ENCODE measurements at places on chromosomes 5 and 9.

DNA sequence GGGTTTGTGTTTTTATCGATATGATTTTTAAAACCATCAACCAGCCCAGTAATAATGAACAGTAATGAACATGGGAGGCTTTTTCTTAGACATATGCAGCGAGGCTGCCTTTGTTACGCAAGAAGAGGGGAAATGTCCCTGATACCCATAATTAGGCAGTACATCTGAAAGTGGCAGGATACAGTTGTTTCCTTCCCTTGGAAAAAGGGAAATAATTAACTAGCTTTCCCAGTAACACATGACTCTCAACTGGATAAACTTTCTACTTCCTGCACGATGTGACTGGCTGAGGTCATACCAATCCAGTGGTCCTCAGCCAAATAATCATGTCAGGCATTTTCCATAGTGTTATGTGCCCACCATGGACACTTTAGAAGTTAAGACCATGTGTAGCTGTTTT lies 431.6 kb upstream of the C9orf72 start:
- no peak for DNase-seq

DNA sequence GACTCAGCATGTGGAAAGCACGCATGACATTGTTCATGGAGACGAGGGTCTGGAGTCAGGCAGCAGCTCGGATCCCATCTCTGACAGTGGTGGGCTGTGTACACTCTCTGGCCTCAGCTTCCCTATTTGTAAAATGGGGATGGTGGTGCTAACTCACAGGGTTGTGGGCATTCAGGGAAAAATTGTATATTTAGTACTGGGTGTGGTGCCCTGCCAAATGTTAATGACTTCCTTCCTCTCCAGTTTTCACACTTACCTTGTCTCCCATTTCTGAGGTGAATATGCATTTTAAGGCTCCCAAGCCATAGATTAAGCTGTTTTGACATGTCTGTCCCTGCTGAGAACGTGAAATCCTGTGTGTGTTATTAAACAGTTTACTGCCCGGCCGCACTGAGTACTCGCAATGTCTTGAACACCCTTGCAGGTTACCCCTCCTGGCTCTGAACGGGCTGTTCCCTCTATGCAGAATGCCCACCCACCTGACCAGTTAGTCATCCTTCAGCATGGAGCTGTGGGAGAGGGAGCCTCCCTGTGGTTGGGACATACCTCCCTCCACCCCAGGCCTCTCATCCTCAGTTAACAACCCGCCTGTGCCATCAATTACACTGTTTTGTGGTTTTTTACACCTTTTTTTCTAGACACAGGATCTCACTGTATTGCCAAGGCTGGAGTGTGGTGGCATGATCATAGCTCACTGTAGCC lies 25.8 kb downstream of the TJP2 start:
- no peak for DNase-seq

- no peak for DNase-seq
Observed at GRCh38 chr9:116673375-116673774, 13.7 kb upstream of the TRIM32 start.

GRCh38 chr9:70428781-70429180 lies 14.3 kb upstream of the KLF9 start:
- no peak for DNase-seq

DNA sequence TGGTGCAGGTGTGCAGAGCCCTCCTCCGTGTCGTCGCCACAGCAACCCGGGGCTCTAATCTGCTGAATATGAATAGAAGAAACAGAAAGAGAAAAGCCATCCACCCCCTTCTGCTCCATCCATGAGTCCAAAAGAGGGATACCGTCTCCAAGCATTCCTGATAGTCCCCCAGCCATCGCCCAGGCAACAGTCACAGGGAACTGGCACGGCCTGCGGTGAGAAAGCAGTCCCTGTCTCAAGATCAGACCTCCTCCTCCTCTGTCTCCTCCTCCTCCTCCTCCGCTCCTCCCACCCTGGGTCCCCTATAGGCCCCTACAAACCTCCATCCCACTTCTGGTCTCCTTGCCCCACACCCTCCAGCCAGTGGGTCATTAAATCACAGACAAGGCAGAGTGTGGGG lies 308.1 kb upstream of the MPDZ start:
- no peak for DNase-seq

DNA sequence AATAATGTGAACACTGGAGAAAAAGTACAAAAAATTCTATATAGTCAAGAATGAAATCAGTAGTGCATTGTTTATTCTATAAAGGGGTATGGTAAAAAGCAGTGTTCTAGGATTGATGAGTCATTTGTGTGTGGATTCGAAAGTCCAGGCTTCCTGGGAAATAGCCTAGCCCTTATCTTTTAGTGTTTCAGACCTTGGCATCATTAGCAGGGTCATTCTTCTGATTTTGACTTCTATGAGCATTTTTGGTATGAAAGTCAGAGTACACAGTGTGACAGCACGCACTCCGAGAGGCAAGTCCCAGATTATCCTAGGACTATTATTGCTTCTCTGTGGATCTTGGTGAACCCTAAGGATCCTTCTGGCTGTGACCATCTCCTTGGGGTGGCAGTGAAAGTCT lies 16.9 kb downstream of the PCSK5 start:
- no peak for DNase-seq

- DNase-seq: peak; percentile 39
Observed at GRCh38 chr5:472076-472655, 29.2 kb downstream of the EXOC3 start.

DNA sequence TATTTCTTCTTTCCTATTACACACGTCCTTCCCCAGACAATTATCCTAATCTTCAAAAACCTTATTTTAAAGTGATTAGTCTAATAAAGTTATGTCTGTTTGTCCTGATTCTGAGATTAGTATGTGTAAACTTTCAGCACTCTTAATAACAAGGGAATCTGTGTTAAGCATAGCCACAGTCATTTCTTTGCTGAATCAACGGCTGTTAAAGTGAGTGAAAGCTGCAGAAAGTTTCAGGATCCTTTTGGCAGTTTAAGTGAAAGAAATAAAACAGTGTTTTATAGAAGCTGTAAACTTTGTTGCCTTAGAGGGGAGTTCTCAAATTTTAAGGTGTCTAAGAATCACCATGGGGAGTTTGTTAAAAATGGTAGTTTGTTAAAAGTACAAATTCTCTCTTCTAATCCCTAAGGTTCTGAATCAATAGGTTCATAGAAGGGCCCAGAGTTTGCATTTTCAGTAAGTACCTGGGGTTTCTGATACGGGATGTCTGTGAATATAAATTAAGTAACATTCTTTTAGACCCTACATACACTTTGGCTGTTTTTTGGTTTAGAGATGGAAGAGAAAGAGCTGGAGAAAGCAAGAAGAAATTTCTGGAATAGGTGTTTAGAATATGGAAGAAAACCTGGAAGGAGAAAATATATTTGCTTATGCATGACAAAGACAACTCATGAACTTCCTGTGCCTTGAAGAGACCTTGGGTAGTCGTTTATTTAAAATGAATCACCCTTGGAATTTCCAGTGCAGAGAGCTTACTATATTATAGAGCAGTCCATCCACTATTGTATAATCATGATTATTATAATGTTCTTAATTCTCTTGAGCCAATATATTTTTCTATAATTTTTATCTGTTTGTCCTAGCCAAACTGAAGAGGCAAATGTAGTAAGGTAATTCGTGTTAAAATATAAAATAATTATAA lies 45.7 kb downstream of the SCAMP1 start:
- no peak for DNase-seq

DNA sequence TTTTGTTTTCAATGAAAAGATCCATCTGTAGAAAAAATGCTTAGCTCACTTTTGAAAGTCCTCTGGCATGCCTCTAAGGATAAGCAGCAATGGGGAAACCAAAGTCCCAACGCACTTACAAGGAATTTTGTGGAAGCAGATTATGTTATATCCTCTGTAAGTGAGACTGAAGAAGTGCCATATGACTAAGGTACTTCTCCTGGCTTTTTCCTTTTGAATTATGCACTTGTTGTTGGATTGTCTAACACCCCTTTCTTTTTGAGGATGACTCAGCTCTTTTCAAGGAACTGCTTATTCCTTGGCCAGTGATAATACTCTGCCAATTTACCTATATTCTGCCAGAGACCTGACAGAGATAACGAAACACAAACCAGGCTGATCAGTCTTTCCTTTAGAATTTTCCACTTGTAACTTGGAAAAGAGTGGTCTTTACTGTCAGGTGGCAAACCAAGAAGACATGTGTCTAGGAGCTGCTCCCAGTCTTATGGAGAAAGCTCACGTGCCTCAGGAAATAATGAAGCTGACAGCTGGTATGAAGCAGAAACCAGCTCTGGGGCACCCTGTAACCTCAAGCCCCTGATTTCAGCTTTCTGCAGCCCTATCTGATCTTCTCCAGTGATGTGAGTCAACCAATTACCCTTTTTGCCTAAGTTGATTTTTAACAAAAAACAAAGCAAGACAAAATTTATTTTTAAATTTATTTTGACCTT lies 290.8 kb upstream of the FBXL7 start:
- DNase-seq: no peak

DNA sequence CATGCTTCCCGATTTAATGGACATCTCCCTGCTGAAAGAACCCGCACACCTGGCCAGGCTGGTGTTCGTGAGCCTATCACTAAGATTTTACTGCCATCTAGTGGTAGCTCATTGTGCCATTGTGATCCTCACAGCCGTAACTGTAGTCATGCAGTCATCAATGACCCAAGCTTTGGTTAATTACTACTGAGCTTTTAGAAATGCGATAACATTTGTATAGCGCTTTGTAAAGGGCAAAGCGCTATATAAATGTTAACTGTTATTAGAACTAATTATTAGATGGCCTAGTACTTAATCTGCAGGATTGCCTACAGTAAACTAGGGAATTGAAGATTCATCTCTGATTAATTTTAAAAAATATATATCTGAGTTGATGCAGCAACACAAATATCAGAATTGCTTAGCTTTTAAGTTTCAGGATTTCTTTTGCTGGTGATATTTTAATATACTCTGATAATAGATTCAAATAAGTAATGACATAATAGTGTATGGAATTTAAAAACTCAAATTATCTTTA lies 90.2 kb downstream of the HACD4 start:
- peak; percentile 8 for DNase-seq

DNA sequence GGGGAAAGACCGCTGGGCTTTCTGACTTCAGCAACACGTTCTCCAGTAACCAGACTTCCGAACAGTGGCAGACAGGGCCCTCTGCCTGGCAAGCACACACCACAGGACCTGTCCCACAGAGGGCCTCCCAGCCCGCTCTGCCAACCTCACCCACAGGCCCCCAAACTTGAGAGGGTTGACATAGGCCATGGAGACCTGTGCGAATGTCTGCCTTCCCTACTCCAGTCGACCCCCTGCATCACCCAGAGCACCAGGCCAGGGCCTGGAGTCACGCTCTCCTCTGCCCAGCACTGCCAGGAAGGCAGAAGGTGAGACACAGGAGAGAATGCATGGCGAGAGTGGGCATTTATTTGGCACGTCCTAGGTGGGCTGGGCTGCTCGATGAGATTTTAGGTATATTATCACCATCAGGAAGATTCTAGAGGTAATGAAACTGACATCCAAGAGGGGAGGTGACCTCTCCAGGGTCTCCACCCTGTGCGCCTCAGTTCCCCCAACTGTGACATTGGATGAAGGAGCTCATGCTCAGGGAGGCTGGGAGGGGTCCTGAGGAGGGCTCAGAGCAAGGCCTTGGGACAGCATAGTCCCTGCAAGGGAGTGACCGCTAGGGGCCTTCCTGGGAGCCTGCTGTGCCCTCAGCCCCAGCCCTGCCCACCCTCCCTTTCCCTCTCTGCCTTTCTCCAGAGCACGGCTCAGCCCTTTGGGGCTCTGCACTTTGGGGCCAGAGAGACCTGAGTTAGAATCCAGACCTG lies 54.9 kb downstream of the DUSP1 start:
- DNase-seq: no peak

- DNase-seq: no peak
Observed at GRCh38 chr5:134968055-134968454, 348 bp downstream of the CATSPER3 start.

GRCh38 chr5:176648474-176649194 lies 1.4 kb downstream of the TSPAN17 start:
- no peak for DNase-seq

- no peak for DNase-seq
Observed at GRCh38 chr5:21678526-21678925, 1174.6 kb downstream of the CDH12 start.

- DNase-seq: peak; percentile 83
Observed at GRCh38 chr9:104968025-104968982, 40.3 kb upstream of the ABCA1 start.

DNA sequence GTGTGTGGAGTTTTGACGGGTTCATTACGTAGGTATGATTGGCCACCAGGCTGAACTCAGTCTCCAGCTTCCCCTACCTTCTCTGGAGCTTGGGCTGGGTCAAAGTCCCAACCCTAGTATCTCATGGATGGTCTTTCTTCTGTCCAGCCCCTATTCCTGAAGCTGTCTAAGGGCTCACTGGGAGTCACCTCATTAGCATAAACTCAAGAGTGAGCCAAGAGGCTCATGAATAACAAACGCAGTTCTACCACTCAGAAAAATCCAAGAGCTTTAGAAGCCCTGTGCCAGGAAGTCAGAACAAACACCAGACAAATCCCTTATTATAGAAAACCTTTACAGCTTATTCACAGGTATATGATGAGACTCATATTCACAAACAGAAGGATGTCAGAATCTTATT lies 180.3 kb upstream of the NFIL3 start:
- DNase-seq: no peak

DNA sequence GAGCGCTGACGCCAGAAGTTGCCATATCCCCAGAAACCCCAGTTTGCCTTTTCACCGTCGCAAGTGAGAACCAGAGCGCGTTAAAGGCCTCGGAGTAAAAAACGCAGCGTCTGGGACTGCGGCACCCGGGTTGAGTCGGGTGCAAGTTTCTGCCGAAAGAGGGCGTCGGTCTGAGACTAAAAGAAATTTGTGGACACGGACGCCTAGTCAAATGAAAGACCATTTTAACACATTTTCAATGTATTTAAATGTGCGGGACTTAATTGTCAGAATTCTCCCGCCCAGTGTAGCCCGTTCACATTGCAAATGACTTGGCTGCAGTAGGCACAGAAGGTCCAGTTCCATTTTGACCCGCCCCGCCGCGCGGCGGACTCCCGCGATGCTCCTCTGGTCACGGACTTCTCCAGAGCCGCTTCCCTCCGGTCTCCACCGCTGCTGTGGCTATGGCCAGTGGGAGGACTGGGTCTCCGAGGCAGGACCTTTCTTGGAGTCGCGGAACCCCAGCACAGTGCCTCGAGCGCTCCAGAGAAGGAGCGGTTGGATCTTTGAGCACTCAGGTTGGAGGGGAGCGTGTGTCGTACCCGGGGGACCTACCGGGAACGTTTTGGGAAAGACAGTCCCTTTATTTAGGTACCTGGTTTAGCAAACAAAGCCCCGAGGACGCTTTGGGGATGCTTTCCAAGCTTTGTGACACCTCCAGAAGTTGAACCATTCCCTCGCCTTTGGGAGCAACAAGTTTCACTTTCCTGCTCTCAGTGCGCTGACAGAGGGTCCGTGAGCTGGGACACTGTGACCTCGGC lies 1.2 kb upstream of the NPR3 start:
- peak; percentile 49 for DNase-seq

Measured in frontal cortex (tissue), 4 donors.